ENCODE measurements at places on chromosomes 5 and 9.

DNA sequence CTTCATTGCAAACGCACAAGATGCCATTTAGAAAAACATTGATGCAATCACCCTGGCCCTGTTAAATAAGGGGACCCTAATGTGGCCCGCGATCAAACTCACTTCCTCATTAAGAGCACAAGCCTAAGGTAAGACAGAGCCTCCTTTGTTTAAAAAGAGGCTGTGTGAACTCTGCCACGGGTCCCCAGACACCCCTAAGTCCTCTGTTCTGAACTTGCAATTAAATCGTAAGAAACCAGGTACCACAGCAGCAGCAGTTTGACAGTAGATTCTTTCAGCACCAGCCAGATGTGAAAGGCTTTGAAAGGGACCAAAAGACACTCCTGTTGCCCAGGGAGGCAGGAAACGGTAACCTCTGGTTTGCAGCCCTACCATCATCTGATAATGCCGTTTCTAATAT, 346.3 kb downstream of the TMEM167A start:
- no peak for DNase-seq

- no peak for DNase-seq
These were observed 160.2 kb upstream of the FTMT start for GRCh38 chr5:121691478-121691877.

DNA sequence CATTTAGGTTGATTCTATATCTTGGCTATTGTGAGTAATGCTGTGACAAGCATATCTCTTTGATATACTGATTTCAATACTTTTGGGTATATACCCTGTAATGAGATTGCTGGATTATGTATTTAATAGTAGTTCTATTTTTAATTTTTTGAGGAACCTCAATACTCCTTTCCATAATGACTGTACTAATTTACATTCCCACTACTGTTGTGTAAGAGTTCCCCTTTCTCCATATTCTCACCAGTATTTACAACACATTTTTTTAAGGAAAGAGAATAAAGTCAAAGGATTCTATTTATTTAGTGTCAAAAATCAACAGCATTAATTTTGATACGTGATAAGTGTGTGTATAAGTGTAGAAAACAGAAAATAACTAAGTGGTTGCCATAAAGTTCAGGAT, 356.4 kb upstream of the EDIL3 start:
- no peak for DNase-seq

- no peak for DNase-seq
These were observed 1.1 kb downstream of the SLC31A1 start for GRCh38 chr9:113222482-113222841.
